Activated CD4-positive, alpha-beta memory T cell treated with anti-CD3 and anti-CD28 coated beads, Interleukin-2, amount 10 ng/mL, durations not matched to agents 7 days and 5 days (primary cell): ENCODE measurements at places on chromosomes 16 and 17. TPM values are rescaled to one million over a fixed set of nuclear protein-coding genes. Genes with fewer than 3 reads are reported as not detected.

KRTAP3-2 gene
- not detected for total RNA-seq

TEX14 gene
- 0.85 TPM for total RNA-seq

SPN gene
- total RNA-seq, result 341 TPM

G6PC1 gene
- not detected for total RNA-seq

ITGA2B gene
- 0.71 TPM for total RNA-seq

CLEC18B gene
- total RNA-seq, result 0.48 TPM

FBXO39 gene
- total RNA-seq, result 1.7 TPM

ZNF688 gene
- 19.2 TPM for total RNA-seq

- peaks cover 9% of the 10 kb centered on the region for H3K27me3 ChIP-seq
- no peak overlapping the region for H3K27ac ChIP-seq
- DNase-seq, result no peak
- H3K4me3 ChIP-seq, result no peak overlapping the region
- no peaks in the 10 kb centered on the region for H3K4me1 ChIP-seq
These were observed 5.7 kb downstream of the CALB2 start for GRCh38 chr16:71364133-71364681.

GRCh38 chr16:82322177-82322576 lies 152.2 kb upstream of the MPHOSPH6 start:
- peaks cover 2% of the 10 kb centered on the region for H3K27me3 ChIP-seq
- H3K4me3 ChIP-seq, result no peak overlapping the region
- H3K27ac ChIP-seq, result no peak overlapping the region
- no peaks in the 10 kb centered on the region for H3K36me3 ChIP-seq
- no peak for DNase-seq
- no peaks in the 10 kb centered on the region for H3K4me1 ChIP-seq

- H3K27me3 ChIP-seq, result peaks cover 3% of the 10 kb centered on the region
- H3K4me1 ChIP-seq, result no peaks in the 10 kb centered on the region
- no peak overlapping the region for H3K4me3 ChIP-seq
- no peak for DNase-seq
- no peaks in the 10 kb centered on the region for H3K36me3 ChIP-seq
These were observed 43.9 kb upstream of the SSTR5 start for GRCh38 chr16:1028524-1029258.

GRCh38 chr17:80374039-80374731 lies 40.8 kb upstream of the ENDOV start:
- peaks cover 95% of the 10 kb centered on the region for H3K36me3 ChIP-seq
- H3K27ac ChIP-seq, result no peak overlapping the region
- peaks cover 3% of the 10 kb centered on the region for H3K4me1 ChIP-seq
- DNase-seq, result no peak
- no peaks in the 10 kb centered on the region for H3K27me3 ChIP-seq

DNA sequence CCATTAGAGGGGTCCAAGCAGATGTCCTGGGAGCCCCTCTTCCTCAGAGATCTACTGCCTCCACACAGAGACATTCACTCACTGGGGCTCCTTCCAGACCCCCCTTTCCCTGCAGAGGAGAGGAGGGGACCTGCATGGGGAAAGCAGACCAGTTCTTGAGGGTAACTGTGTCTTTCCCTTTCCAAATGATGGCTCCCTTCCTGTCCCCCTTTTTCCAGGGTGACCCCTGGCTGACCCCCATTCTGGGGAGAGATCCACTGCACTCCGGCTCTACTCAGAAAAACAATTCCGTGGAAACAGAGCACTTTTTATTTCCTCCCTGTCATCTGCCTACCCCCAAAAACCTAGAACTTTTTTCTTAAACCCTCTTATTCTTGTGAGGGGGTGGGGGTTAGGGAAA lies 6.4 kb downstream of the CACNA1G start:
- peaks cover 52% of the 10 kb centered on the region for H3K27me3 ChIP-seq
- H3K27ac ChIP-seq, result no peak overlapping the region
- no peaks in the 10 kb centered on the region for H3K36me3 ChIP-seq
- peaks cover 6% of the 10 kb centered on the region for H3K4me1 ChIP-seq
- H3K4me3 ChIP-seq, result no peak overlapping the region
- no peak for DNase-seq

DNA sequence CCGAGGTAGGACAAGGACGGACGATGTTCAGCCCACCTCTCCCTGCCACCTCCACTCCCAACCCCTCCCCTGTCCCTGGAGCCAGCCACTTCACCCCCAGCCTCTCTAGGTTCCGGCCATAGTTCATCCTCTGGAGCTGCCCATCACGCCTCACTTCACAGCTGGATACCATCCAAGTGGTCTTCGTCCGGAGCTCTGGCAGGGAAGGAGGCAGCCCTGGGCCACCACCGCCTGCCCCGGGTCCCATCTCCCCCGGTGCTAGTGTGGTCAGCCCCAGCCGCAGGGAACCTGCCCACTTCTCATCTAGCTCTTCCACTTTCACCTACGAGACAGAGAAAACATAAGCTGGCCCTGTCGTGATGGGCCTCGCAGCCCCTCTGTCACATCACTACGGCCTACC lies 6.3 kb upstream of the GPS2 start:
- no peak for DNase-seq
- peaks cover 28% of the 10 kb centered on the region for H3K36me3 ChIP-seq
- no peaks in the 10 kb centered on the region for H3K27me3 ChIP-seq
- H3K27ac ChIP-seq, result no peak overlapping the region

DNA sequence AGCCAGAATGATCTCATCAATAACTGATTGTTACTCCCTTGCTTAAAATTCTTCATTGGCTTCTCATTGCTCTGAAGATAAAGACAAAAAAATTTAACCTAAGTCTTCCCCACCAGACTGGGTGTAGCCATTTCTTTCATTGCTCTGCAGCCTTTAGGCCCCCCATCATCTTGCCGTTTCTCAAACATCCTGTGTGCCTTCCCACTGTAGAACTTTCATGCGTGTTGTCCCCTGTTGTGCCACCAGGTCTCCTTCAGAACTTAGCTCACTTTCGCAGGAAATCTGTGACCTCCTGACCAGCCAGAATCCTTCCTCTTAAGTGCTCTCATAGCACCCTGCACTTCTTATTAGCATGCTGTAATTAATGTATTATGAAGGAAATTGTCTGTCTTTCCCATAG lies 31.8 kb downstream of the TNRC6C start:
- no peak for DNase-seq
- no peaks in the 10 kb centered on the region for H3K27me3 ChIP-seq
- H3K36me3 ChIP-seq, result no peaks in the 10 kb centered on the region
- no peak overlapping the region for H3K27ac ChIP-seq

GRCh38 chr17:73747221-73748002 lies 103.2 kb upstream of the SDK2 start:
- H3K4me1 ChIP-seq, result no peaks in the 10 kb centered on the region
- no peak overlapping the region for H3K27ac ChIP-seq
- H3K4me3 ChIP-seq, result no peak overlapping the region
- DNase-seq, result no peak
- no peaks in the 10 kb centered on the region for H3K36me3 ChIP-seq
